Mesendoderm (in vitro differentiated cells): ENCODE measurements at places on chromosomes 1 and 21.

- no peaks in the 10 kb centered on the region for H3K4me1 ChIP-seq
- no peaks in the 10 kb centered on the region for H3K27me3 ChIP-seq
- H3K36me3 ChIP-seq: no peaks in the 10 kb centered on the region
- H3K4me3 ChIP-seq: no peak overlapping the region
These were observed 43.9 kb upstream of the IL20 start for GRCh38 chr1:206821493-206821892.

GRCh38 chr1:1032424-1032823 lies 12.5 kb downstream of the AGRN start:
- H3K4me3 ChIP-seq: no peak overlapping the region
- H3K36me3 ChIP-seq: no peaks in the 10 kb centered on the region
- H3K27ac ChIP-seq: no peak overlapping the region
- DNase-seq: peak; percentile 40
- H3K4me1 ChIP-seq: no peaks in the 10 kb centered on the region

DNA sequence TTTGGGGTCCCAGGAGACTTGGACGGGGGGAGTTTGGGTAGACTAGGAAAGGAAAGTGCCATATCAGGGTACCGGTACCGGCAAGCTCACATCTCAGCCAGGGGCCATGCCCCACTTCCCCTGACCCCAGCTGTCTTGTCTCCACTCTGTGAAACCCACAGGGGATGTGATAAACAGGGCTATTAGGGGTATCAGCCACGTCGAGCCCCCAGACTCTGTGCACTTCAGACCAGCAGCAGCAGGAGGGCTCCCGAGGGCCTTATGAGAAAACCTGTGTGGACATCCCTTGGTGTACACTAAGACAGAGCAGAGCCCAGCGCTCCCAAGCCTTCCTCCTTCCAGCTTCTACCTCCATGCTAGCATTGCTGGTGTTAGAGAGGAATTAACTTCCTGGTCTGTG lies 46.3 kb downstream of the TNNT2 start:
- no peak for DNase-seq
- no peaks in the 10 kb centered on the region for H3K36me3 ChIP-seq
- H3K4me3 ChIP-seq: no peak overlapping the region

GRCh38 chr1:40782371-40782956 lies 1.1 kb upstream of the KCNQ4 start:
- no peaks in the 10 kb centered on the region for H3K4me1 ChIP-seq
- H3K27ac ChIP-seq: no peak overlapping the region
- DNase-seq: peak; percentile 62
- H3K27me3 ChIP-seq: peaks cover 12% of the 10 kb centered on the region

DNA sequence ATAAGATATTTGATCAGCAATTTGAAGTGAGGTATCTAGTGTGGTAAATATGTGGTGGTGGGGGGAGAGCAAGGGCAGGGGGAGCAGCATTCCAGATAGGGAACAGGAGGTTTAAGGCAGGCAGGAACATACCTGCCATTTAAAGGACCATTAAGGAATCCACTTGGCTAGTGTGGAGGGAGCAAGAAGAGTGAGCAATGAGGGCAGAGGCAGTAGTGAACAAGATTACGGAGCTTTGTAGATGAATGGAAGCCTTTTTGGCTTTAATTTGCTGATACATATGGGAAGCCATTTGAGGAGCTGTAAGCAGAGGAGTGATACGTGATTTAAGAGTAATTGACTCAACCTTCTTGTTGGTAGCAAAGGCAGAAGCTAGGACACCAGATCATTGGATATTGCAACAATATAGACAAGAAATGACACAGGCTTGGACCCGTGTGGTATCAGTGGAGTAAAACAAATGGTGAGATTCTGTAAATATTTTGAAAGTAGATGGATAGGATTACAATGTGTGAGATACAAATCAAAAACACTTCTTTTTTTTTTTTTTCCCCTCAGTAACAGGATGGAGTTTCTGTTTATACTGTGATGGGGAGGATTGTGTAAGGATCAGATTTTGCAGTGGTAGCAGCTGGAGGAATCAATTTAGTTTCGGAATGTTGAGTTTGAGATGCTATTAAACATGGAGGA lies 73.8 kb upstream of the B3GALT2 start:
- H3K27me3 ChIP-seq: no peaks in the 10 kb centered on the region
- no peaks in the 10 kb centered on the region for H3K36me3 ChIP-seq
- H3K4me1 ChIP-seq: peaks cover 9% of the 10 kb centered on the region
